Fibroblast of skin of left quadriceps (primary cell): ENCODE measurements at places on chromosomes 7 and 10.
A peak's percentile ranks its signal among the peaks of the same experiment; 100 is the strongest.

DNA sequence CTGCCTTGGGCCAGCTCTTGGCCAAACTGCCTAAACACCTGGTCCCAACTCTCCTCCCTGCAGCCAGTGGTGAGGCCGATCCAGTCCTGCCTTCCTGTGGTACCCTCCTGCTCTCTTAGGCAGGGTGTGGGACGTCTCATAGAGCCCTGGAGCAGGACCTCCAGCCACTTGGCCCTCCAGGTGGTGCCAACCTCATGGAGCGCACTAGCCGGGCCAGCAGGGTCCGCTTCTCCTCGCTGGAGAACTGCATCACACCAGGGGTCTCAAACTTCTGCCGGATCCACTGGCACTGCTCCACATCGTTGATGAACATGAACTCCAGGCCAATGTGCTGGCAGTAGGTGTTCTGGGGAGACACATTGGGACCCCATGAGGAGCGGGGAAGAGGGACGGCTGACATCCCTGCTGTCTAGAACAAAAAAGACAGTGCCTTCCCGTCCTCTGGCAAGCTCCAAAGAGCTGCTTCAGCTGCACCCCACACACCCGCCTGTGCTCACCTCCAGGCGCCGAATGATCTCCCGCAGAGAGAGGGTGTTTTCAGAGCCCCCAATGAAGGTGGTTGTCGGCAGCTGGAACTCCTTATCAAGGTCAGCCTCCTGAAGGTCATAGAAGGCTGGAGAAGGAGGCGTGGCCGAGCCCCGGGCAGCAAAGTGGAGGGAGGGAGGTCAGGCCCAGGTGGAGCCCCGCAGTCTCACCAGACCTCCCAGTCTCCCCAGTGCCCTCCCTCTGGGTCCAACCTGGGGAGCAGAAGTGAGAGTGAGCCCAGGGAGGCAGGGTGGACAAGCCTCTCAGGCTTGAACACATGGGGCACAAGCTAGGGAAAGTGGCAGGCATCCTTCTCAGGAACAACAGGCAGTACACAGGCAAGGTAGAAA, 10.2 kb downstream of the OGDHL start:
- DNase-seq = no peak

GRCh38 chr10:85600744-85601081, 765.9 kb downstream of the GRID1 start:
- no peak for DNase-seq

DNA sequence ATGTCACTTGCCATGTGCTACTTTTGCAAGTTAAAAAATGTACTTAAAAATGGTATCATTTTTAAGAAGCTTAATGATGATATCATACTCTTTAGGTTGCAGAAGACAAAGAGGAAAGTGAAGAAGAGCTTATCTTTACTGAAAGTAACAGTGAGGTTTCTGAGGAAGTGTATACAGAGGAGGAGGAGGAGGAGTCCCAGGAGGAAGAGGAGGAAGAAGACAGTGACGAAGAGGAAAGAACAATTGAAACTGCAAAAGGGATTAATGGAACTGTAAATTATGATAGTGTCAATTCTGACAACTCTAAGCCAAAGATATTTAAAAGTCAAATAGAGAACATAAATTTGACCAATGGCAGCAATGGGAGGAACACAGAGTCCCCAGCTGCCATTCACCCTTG, 6.1 kb downstream of the LMOD2 start:
- DNase-seq = no peak

DNA sequence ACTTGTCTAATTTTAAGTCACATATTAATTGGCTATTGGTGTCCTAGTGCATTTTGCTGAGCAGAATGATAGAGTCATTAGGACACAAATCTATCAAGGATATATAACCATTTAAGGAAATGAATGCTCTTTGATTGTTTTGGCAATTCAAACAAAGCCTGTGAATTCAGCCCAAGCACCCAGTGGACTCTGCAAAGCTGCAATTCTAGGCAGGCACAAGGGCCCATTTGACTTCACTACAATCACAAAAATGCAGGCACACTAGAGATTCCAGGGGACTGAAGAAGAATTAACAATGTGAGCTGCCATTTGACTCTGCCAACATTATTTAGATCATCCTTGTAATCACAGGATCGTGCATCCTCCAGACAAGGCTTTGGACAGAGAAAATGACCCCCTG, 544.2 kb upstream of the PHF14 start:
- DNase-seq = no peak

- DNase-seq = no peak
Measured at GRCh38 chr7:106678795-106679152, 17.8 kb upstream of the CCDC71L start.

- DNase-seq = peak; percentile 8
Measured at GRCh38 chr10:113854761-113855588, 514 bp downstream of the NHLRC2 start.

DNA sequence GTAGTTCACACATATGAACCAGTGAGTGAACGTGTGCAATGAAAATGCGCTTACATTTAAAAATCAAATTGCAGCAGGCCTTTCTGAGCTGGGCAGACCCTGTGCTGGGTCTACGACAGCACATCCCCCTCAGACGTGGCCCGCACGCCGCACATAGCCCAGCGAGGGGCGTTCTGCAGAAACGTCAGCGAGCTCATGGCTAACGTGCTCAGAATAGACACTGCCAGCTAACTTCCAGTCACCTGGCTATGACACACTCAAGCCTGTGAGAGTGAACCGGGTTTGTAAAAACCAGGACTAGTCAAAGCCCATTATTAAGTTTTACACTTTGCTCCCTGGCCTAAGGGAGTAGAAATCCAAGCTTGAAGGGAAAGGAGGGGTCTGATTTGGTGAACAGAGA, 108.1 kb upstream of the INSIG1 start:
- DNase-seq = no peak

DNA sequence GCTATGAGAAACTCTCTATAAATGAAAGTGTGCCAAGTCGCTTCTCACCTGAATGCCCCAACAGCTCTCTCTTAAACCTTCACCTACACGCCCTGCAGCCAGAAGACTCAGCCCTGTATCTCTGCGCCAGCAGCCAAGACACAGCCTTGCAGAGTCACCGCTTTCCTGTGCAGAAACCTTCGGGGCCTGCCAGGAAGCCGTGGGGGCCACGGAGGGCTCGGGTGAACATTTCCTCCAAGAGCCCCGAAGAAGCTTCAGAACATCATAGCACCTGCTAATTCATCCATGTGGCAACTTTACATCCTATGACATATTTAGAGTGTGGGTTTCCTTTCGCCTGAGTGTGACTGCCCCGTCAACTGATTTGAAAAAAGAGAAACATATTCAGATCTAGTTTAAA, 55.7 kb upstream of the PRSS58 start:
- DNase-seq = no peak

DNA sequence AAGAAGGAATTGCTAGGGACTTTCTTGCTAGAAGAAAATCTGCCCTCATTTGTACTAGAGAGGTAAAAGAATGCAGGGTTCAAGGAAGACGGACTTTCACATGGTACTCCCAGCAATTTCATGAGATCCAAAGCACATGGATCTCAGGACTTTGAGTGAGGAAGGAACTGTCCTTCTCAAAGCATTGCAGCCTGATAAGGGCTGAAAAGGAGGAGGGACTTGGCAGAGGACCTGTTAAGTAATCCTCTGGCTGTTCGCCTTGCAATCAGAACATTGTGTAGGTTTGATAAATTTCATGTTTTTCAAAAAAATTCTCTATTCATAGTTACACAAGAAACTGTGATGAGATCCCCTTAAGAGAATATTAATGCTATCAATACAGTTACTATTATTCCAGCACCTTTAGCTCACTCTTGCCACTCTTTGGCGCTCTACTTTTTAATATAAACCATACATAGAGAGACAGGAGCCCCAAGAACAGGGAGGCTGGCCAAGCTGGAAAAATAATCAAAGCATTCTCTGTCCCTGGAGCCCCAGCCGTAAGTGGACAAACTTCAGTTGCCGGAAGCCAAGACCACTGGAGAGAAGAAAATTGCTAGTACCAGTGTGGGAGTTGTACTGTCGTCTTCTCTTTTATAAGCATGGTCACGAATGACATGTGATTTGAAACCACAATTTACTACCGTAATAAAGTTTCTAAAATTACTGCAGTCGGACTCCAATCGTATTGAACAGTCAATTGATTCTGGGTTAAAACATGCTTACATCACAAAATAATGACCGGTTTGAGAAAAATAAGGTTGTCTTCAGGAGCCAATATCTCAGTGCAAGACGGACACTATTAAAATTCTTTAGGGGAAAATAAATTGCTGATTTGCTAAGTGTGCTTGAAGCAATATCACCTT, 424.4 kb downstream of the SDK1 start:
- DNase-seq = no peak

GRCh38 chr10:34766811-34767494, 48.1 kb downstream of the PARD3 start:
- DNase-seq = no peak

DNA sequence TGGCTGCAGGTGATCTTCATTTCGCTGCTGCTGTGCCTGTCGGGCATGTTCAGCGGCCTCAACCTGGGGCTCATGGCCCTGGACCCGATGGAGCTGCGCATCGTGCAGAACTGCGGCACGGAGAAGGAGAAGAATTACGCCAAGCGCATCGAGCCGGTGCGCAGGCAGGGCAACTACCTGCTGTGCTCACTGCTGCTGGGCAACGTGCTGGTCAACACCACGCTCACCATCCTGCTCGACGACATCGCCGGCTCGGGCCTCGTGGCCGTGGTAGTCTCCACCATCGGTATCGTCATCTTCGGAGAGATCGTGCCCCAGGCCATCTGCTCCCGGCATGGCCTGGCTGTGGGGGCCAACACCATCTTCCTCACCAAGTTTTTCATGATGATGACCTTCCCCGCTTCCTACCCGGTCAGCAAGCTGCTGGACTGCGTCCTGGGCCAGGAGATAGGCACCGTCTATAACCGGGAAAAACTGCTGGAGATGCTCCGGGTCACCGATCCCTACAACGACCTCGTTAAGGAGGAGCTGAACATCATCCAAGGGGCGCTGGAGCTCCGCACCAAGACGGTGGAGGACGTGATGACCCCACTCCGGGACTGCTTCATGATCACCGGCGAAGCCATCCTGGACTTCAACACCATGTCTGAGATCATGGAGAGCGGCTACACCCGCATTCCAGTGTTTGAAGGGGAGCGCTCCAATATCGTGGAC, 1.3 kb downstream of the CNNM2 start:
- no peak for DNase-seq

- no peak for DNase-seq
Measured at GRCh38 chr10:88163572-88163971, 300.1 kb downstream of the PTEN start.

GRCh38 chr10:30917789-30918188, 113.9 kb downstream of the ZNF438 start:
- no peak for DNase-seq

GRCh38 chr10:59006511-59007306, 169.7 kb upstream of the PHYHIPL start:
- peak; percentile 32 for DNase-seq

GRCh38 chr10:122342293-122343134, 32.0 kb upstream of the PLEKHA1 start:
- DNase-seq = peak; percentile 30

DNA sequence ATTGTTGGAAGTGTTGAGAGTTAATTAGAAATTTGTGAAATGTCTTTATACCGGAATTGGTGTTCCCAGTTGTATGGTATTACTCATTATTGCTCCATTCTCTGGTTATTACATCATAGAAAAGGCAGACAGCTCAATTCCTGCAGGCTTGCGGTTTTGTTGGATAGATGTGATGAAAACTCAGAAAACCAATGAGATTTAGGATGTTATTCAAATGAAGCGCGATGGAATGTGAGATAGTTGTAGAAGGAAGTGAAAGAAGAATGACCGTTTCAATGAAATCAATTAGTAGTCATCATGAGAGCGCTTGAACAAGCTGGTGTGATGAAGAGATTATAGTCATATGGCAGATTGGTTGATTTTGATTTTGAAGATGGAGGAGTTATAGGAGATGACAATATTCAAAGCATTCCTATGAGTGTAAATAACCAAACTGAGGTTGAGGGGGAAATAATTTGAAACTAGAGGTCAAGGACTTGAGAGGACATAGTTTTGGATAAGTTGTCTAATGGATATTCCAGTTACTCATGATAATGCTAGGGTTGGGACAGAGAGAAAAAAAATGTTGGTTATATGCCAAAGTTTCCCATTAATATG, 991.5 kb downstream of the NRG3 start:
- DNase-seq = peak; percentile 60

- no peak for DNase-seq
Measured at GRCh38 chr10:21427804-21428481, 97.5 kb downstream of the SKIDA1 start.

- DNase-seq = no peak
Measured at GRCh38 chr7:75536491-75536890, 44.4 kb downstream of the SPDYE5 start.

DNA sequence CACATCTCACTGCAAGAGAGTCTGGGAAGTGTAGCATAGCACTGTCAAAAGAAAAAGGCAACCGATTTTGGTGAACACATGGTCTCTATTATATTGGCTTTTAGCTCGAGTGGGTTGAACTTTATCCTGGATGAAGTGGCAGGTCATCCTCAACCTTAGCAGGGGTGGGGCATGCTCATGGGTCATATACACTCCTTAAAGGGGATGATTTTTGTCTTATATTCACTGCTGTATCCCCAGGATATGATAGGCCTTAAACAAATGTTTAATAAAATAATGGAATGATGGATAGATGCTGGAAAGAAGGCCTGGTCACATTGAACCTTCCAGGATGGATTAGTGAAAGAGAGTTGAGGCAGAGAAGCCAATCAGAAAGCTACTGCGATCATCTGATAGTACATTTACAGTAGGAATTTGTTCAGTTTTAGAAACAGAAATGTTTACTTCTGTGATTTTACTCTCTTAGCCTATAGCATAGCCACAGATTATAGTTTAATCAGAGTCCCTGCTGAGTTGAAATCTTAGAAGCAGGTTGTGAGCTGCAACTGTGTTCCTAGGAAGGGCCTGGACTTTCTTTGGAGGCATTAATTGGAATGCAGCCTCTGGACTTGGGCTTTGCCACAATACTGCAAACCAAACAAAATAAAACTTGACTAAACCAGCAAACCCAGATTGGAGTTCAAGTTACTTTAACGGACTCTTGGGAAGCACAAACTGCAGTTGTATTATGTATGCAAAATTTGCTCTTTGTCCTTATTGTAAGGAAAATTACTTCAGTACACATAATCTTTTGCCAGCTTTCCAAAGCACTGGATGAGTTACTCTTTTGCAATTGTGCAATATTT, 138.3 kb downstream of the BMPER start:
- no peak for DNase-seq

DNA sequence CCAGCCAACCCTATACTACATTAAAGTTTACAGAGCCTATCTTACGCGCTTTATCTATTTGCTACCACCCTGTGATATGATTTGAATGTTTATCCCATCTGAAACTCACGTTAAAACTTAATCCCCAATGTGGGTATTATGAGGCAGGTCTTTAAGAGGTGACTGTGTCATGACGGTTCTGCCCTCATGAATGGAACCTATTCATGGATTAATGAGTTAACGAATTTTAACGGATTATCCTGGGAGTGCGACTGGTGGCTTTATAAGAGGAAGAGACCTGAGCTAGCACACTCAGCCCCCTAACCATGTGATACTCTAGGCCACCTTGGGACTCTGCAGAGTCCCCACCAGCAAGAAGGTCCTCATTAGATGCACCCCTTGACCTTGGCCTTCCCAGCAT, 37.8 kb downstream of the SRPK2 start:
- no peak for DNase-seq
